CD4-positive, alpha-beta T cell treated with Interleukin-6 for 4 hours (primary cell): ENCODE measurements at places on chromosomes 12 and 14.
A peak's percentile ranks its signal among the peaks of the same experiment; 100 is the strongest.

DNA sequence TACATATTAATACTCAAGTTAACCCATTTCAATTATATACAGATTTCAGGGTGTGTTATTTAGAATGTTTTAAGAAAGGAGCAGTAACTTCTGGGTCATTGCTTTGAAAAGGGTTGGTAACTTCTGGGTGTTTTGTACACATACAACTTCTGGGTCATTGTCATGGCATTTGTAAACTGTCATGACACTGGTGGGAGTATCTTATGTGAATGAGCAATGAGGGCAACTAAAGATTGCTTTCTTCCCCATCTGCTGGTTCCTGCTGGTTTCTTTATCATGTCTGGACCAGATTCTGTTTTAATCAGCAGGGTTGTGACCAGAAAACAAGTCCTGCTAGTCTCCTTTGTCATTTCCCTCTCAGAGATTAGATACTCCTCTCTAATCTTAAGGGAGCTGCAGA lies 713.3 kb downstream of the LRFN5 start:
- DNase-seq: no peak

DNA sequence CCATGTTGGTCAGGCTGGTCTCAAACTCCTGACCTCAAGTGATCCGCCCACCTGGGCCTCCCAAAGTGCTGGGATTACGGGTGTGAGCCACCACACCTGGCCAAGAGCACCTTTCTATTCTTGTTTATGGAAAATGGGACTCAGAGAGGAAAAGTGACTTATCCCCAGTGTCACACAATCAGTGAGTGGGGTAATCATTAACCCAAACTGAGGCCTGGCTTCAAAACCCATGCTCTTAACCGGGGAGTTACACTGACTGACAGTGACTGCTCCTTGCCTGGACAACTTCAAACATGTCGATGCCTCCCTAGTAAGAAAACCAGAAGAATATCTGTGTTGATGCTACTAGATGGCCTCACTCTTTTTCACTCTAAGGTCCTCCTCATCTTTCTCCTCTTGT lies 7.3 kb downstream of the CLEC7A start:
- no peak for DNase-seq

GRCh38 chr14:30484976-30485375 lies 74.0 kb upstream of the G2E3 start:
- DNase-seq: no peak

GRCh38 chr12:118109088-118109487 lies 5.3 kb upstream of the VSIG10 start:
- DNase-seq: no peak

DNA sequence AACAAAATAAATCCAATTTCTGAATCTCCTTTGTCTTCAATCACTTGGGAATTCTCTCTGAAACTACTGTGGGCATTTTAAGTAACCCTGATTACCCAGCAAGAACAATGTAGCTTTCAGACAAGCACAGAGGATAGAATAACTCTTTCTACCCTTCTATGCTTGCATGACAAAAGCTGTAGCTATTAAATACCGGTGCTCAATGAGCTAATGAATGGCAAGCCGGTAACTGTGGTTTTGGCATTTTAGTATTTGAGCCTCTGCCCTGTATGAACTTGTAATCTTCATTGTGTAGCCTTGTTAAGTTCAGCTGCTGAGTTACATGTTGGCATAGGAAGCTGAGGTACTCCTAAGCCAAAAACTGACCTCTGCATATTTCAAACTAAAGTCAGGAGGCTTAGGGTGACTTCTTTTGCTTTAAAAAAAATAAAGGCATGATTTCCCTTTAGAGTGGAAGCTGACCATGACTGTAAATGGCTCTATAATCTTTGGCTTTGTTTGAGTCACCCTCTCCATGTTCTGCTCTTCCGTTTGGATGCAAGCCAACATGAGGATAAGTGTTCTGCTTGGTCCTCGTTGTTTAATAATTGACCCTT lies 171.0 kb upstream of the HIF1A start:
- no peak for DNase-seq

DNA sequence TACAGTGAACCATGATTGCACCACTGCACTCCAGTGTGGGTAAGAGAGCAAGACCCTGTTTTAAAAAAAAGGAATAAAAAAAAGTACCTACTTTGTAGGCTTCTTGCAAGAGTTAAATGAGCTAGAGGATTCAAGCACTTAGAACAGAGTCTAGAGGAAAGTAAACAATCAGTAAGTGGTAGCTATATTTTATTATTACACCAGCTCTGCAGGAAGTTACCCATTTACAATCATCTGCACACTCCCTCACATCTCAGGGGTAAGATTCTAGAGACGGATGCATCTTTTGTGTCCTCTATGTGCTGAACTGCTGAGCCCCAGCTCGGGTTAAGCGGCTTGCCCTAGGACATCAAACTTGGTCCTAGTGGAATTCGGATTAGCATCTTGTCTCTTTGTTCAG lies 67.3 kb downstream of the KCNK10 start:
- DNase-seq: no peak

- no peak for DNase-seq
Observed at GRCh38 chr12:45329238-45329637, 113.3 kb downstream of the ANO6 start.

DNA sequence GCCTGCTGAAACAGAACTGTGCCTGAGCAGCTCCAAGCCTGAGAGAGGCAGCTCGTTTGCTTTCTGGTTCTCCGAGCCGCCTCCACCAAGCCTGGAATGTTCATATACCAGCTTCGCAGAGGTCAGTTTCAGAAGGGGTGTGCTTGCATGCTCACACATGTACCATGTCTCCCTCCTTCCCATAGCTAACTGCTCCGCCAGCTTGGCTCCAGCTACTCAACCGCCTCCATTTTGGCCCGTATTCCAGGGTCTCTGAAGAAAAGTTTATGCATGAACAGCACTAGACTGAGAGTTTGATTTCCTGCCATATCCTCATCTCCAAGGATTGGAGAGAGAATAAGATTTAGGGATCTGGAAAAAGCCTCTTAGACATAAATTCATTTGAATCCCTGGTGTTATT lies 103.7 kb downstream of the SMOC1 start:
- no peak for DNase-seq

- no peak for DNase-seq
Observed at GRCh38 chr12:11638315-11638916, 11.1 kb upstream of the ETV6 start.

DNA sequence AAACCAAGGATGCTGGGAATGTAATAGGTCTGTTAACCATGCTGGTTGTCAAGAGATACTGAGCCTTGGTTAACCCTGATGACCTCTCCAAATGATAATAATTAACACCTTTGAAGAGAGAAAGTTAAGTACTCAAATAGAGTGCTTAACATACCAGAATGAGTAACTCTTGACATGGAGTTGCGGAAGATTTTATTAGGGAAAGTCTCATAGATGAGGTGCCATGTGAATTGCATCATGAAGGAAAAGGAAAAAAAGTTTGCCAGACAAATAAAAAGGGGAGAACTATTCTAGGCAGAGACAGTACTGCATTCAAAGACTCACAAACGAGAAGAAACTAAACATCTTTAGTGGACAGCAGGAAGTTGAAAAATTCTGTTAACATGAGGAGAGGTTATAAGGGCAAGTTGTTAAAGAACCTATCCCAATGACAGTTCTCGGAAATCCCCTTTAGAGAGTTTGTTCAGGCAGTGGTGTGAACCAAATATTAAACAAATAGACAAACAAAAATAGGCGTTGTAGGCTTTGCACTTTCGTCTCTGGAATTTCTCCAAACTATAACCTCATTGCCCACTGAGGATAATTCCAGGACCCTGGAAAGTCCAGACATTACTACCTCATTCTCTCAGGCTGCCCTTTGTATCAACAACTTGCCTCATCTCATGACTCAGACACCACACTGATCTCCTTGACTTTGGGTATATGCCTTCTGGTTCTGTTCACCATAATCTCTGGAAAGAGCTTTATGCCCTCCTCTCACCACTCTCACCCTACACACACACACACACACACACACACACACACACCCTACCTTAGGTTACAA lies 435.0 kb downstream of the GXYLT1 start:
- no peak for DNase-seq

DNA sequence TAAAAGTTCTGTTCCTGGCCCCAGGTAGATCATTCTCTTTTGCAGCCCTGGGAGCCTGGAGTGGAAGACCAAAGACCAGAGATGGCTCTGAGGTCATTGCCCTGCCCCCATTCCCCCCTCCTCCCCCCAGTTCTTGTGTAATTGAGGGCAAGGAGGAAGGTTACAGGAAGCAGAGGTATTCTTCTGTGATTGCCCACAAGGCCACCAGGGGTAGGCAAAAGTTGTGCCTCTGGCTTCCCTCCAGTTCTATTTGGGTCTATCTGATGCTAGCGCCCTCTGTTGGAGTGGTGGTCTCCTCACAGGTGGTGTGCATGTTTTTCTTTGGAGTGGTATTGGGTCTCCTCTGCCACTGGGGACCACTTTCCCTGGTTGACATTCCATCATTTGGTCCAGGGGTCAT lies 41.2 kb upstream of the CRY1 start:
- peak; percentile 1 for DNase-seq

GRCh38 chr14:52352061-52352491 lies 38.0 kb downstream of the PTGER2 start:
- DNase-seq: peak; percentile 10

DNA sequence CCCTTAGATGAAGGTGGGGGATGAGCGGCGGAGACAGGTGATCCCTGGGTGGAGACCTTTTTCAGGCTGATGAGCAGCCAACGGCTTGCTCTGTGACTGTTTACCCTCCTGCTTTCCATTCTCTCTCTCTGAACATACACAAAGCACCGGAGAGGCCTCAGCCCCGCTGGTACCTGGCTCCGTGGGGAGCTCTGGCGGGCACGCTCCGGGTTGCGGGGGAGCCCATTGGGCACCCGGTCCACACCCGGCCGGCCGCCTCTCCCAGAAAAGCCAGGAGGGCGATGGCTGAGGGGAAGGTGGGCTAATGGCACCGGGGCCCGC lies 545 bp downstream of the SMARCC2 start:
- no peak for DNase-seq

- no peak for DNase-seq
Observed at GRCh38 chr12:97313471-97314190, 149.0 kb upstream of the RMST start.

DNA sequence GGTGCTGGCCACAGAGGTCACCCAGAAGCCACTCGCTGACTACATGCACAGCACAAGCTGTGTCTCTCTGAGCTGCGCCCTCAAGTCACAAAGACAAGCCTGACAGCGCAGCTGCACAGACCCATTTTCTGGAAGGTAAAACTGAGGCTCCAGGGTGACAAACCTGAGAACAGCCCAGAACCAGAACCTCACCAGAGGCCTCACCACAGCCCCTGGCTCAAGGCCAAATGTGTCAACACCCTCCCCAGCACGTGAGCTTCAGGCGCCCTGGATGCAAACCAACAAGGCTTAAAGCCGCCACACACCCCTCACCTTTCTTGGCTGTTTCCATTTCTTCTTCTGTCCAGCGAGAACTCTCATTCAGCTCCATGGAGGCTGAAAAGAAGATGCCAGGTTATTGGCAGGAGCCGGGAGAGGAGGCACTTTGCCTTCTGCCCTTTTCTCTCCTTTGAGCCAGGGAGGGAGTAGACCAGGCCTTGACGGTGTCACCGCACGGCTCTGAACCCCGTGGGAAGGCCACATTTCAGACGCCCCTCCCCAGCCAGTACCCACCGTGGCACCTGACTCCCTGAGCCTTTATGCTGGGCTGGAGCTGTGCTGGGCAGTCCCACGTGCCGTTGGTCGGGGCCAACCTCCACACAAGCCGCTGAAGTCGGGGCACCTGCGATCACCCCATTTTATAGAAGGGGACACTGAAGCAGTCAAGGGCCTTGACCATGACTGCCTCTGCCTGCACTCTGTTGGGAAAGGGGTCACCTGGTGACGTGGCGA lies 103.1 kb downstream of the RFLNA start:
- DNase-seq: peak; percentile 10

GRCh38 chr12:129496226-129496625 lies 407.6 kb downstream of the TMEM132D start:
- DNase-seq: no peak

- no peak for DNase-seq
Observed at GRCh38 chr12:120037851-120038250, 48.8 kb downstream of the BICDL1 start.

DNA sequence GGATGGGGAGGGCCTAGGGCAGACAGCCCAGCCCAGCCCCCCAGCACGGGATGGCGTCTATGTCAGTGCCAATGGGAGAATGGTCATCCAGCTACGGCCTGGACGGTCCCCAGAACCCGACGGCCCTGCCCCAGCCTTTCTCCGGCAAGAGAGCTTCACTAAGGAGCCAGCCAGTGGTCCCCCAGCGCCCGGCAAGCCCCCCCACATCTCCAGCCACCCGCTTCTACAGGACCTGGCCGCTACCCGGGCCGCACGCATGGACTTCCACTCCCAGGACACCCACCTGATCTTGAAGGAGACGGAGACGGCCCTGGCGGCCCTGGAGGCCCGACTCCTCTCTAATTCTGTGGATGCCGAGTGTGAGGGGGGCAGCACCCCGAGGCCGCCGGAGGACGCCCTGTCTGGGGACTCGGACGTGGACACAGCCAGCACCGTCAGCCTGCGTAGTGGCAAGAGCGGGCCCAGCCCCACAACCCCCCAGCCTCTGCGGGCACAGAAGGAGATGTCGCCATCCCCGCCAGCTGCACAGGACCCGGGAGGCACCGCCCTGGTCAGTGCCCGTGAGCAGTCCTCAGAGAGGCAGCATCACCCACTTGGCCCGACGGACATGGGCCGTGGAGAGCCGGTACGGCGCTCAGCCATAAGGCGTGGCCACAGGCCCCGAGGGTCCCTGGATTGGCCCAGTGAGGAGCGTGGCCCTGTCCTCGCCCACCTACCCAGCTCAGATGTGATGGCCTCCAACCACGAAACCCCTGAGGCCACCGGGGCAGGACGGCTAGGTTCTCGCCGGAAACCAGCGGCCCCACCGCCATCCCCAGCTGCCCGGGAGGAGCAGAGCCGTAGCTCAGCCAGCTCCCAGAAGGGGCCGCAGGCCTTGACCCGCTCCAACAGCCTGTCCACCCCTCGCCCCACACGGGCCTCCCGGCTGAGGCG lies 21.9 kb downstream of the CEP170B start:
- DNase-seq: no peak

DNA sequence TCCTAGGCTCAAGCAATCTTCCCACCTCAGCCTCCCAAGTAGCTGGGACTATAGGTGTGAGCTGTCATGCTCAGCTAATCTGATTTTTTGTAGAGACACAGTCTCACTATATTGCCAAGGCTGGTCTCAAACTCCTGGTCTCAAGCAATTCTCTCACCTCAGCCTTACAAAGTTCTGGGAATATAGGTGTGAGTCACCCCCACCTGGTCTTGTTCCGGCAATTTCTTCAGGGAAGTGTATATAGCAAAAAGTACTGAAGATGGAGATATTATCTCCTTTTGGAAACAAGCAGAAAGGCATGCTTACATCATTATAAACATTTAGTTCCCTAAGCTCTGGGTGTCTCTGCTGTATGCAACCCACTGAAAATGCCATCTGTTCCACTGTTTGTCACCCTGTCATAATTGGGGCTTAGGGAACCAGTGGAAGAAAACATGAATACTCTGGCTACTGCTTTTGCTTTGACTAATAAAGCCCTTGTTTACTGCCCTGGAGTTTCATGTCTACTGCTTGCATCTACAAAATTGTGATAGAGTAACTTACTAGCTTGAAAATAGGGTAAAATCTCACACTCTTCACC lies 940.2 kb downstream of the GALC start:
- DNase-seq: no peak
